Urinary bladder (tissue), 4 donors: ENCODE measurements at places on chromosomes 1 and 21.

- DNase-seq = no peak
Measured at GRCh38 chr1:158810311-158810710, 20.8 kb upstream of the MNDA start.

DNA sequence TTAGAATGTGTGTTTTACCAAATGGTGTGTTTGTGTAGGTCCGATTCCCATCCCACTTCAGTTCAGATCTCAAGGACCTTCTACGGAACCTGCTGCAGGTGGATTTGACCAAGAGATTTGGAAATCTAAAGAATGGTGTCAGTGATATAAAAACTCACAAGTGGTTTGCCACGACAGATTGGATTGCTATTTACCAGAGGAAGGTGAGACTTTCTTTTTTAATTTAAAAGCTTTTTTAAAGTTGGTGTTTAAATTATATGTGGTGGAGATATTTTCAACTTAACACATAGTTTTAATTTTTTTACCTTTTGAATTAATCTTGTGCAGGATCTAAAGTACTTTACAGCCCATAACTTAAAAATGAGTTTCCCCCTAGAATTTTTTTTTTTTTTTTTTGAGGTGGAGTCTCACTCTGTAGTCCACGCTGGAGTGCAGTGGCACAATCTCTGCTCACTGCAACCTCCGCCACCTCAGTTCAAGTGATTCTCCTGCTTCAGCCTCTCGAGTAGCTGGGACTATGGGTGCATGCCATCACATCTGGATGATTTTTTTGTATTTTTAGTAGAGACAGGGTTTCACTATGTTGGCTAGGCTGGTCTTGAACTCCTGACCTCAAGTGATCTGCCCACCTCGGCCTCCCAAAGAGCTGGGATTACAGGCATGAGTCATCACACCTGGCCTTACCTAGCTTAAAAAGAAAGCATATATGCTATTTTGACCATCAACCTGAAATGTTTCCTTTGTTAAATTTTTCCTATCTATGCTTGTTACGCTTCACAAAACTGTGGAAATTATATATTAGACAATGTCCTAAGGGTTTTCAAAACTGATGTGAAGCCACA is 70.3 kb downstream of the PRKACB start:
- no peak for DNase-seq

DNA sequence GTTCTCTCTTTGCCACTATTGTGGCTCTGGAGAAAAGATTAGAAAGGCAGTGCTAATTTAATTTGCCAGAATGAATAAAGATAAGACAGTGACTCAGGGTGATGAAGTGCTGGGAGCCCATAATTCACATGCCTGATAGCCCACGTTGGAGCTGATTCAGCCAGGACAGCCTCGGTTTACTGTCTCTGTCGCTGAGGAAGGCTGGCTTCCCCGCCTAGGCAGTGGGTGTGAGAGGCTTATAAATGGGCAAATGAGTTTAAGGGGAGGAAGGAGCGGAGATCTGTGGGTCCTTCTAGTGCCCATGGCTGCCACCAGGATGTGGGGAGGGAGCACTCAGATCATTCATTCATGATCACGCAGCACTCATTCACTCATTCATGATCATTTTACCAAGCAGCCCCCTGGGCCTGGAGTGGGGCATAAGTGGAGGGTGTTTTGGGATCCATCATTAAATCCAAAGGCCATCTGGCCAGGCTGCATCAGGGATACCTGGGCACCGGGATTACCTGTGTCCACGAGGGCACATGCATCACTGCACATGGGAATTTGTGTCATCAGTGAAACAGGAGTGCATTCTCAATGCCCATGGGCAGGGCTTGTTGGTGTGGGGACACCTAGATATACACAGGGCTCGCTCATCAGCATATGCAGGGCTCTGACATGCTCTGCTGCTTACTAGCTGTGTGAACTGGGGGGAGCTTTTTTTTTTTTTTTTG is 315.4 kb downstream of the MATN1 start:
- DNase-seq = no peak

GRCh38 chr1:235290740-235291502 is 37.1 kb downstream of the ARID4B start:
- DNase-seq = no peak

DNA sequence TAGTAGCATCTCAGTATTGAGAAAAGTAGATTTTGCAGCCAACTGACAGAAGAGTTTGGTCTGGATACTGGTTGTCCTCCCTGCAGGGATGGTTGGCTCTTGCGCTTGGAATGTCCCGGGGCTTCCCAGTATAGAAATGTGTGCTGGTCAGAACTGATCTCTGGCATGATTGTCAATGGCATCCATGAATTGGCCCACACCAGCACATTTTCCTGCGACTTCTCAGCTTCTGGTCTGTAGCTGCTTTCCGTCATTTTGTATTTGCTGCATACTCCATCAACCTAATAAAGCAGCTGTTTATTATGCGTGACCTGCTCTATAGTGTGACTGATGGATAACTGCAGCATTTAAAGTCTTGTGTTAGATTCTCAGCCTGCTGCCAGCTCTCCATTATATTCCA is 203.7 kb downstream of the S1PR1 start:
- DNase-seq = no peak

- DNase-seq = no peak
Measured at GRCh38 chr21:32886339-32886738, 114.8 kb upstream of the PAXBP1 start.

- no peak for DNase-seq
Measured at GRCh38 chr1:199151634-199152425, 513.0 kb downstream of the PTPRC start.

DNA sequence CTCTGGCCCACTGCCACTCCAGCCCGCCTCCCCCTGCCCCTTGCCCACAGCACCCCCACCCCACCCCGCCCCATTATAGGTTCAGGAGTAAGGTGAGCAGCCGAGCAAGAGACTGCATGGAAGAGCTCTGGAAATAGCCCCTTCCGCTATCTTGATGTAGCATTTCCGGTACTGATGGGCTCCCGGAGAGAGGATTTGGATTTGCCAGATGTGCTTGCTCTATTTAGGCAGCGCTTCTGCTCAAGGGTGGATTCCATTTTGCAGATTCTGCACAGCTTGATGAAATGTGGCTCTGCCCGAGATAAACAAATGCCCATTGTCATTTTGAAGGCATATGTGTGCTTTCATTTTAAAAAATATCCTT is 6.9 kb downstream of the TGFB2 start:
- no peak for DNase-seq

DNA sequence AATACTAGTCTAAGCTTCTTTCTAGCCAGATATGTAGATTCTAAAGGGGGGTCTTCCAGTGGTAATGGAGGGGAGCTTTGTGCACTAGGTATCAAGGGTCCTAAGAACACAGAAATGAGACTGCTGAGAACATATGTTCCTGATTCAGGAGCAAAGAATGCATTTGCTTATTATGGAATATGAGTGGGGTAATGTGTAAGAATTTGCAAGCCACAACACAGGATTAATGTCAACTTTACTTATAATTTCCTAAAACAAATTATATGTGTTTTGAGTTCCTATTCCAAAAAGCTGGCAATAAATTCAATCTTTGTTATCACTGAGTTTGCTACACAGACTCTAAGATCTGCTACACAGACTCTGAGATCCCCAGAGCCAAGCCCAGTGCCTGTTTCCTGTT is 357.0 kb upstream of the PTBP2 start:
- DNase-seq = no peak

DNA sequence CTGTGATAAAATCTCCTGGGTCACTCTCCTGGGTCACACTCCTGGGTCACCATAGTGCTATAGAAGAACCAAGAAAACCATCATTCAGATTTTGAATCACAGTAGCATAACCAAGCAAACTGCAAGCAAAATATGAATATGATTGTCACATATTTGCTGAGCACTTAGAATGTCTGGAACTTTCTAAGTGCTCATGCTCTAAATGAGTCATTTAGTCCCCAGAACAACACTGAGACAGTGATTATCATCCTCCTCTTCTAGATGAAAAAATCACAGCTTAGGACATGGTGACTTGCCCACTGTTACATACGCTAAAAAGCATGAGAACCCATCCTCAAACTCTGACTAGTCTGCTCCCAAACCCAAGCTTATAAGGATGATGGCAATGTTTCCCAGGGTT is 39.5 kb upstream of the DDAH1 start:
- no peak for DNase-seq

GRCh38 chr1:168631671-168632400 is 55.4 kb downstream of the XCL1 start:
- no peak for DNase-seq

- no peak for DNase-seq
Measured at GRCh38 chr1:203289281-203289981, 15.9 kb upstream of the BTG2 start.

GRCh38 chr1:27348861-27349783 is 7.3 kb downstream of the SYTL1 start:
- DNase-seq = peak; percentile 56
